ENCODE measurements at places on chromosomes 6 and 20. TPM values are rescaled to one million over a fixed set of nuclear protein-coding genes. Genes with fewer than 3 reads are reported as not detected.

CST4 gene
- total RNA-seq: not detected

RCAN2 gene
- 0.09 TPM for total RNA-seq

TCP11 gene
- total RNA-seq: not detected

ZNF334 gene
- 7.0 TPM for total RNA-seq

LY86 gene
- not detected for total RNA-seq

TRIM40 gene
- not detected for total RNA-seq
